Brain microvascular endothelial cell (primary cell): ENCODE measurements at places on chromosomes 4 and X.

GRCh38 chrX:49840679-49841078 lies 11.6 kb downstream of the PAGE4 start:
- DNase-seq = peak; percentile 14

DNA sequence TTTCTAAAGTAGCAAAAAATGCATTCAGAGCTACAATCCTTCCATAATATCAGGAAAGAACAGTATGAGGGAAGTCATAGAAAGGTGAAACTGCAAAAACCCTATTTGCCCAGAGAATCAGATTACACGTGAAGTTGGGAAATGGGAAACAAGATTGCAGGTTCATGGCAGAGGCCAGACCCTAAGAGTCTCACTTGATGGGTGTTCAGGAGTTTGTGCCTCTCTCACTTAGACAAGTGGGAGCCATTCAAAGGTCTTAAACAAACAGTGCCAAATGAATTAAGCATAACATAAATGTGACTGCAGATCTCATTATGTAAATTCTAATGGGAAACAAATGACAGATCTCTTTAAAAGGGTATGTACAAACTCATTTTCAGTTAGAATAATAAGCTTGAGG lies 91.6 kb downstream of the ARAP2 start:
- DNase-seq = no peak

GRCh38 chrX:119407681-119408080 lies 8.5 kb downstream of the SLC25A43 start:
- peak; percentile 2 for DNase-seq

GRCh38 chr4:64407000-64407399 lies 2.2 kb downstream of the TECRL start:
- DNase-seq = no peak

- peak; percentile 3 for DNase-seq
These were observed 167.7 kb downstream of the DCAF12L2 start for GRCh38 chrX:125998432-125998831.

DNA sequence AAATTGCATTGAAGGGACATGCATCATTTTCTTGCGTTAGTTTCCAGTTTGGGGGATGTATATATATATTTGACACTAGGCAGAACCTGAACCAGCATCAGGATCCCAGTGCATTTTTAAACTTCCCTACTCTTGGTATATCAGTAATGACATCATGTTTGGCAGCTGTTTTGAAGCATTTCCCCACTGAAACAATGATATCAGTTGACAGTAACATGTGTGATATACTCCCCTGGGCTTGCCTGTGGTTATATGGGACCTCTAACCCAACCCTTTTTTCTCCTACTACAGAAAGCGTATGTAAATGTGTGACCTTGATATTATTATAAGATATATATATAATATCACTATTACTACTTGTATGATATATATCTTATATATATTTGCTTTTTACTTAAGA lies 225.9 kb upstream of the CASK start:
- no peak for DNase-seq

DNA sequence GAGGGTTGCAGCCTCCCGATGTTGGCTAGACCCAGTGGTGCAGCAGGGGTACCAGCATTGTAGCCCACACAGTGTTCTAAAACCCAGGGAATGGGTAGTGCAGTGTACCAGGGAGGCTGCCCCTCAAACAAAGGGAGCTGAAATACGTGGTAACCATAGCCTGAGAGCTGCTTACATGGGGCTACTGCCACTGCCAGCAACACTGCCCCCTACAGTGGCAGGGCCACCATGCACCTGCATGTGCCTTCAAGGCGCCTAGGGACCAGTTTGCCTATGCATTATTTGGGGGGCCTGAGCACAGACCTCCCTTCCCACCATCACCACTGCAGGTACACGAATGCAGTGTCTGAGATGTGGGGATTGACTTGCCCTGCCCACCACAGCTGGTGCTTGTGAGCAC lies 21.0 kb upstream of the BMP15 start:
- no peak for DNase-seq

DNA sequence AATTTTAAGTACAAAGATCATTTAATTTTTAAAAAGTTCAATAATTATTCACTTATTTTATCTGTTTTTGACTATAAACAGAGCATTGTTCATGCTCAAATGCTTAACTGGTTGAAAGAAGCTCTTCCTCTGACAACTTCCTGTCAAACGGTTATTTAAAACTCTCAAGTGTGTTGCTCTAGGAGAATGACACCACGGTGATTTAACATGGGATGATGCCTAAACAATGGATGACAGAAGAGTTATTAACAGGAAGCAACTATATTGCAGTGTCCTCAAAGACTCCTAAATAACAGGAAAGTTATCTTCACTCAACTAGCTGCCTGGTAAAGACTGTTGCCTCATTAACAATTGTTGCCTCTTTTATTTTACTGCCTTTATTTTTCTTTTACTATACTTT lies 509.6 kb downstream of the PACRGL start:
- no peak for DNase-seq

DNA sequence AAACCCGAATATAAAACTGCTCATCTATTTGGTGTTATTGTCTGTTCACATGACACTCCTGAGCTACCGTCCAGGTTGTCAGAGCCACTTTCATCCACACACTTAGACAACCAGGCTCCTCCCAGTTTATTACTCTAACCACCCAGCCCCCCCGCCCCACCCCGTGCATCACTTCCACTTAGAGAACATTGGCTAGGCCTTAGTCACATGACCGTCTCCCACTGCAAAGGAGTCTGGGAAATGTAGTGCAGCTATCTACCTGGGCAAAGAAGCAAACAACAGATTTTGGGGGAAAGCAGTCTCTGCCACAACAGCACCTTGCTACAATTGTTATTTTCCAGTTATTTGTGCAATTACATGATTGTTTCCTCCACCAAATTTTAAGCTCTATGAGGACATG lies 57.6 kb upstream of the RBPJ start:
- no peak for DNase-seq

DNA sequence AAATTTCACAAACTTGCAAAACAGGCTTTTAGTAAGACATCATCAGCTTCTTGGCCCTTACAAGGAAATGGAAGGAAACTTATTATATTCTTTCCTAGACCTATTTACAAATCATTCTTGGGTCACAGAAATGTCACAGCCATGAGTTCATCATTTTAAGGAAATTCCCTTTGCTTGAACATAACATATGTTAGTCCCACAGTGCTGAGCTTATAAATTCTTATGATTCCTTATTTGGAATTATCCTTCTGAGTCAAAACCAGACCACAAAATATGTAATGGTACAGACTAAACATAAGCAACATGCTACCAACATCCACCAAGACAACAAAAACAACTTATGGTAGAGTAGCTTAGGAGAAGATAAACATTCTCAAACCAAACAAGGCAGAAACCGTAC lies 236.9 kb upstream of the CTSO start:
- DNase-seq = peak; percentile 73

DNA sequence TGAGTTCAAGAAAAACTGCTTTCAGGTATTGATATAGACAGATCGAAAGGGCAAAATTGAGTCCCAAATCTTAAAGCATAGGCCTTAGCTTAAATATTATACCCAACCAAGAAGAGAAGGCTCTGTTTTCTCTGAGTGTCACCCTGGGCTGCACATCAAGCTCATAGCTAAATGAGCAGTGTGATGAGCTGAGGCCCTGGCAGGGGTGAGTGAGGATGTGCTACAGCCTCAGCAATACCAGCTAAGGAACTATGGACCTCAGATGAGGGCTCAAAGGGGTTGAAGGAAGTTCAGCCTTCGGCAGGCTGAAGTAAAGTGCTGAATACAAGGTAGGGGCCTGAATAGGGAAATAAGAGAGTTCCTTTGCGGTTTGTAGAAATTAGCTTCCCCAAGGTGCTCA lies 79.3 kb downstream of the FAM114A1 start:
- DNase-seq = no peak

DNA sequence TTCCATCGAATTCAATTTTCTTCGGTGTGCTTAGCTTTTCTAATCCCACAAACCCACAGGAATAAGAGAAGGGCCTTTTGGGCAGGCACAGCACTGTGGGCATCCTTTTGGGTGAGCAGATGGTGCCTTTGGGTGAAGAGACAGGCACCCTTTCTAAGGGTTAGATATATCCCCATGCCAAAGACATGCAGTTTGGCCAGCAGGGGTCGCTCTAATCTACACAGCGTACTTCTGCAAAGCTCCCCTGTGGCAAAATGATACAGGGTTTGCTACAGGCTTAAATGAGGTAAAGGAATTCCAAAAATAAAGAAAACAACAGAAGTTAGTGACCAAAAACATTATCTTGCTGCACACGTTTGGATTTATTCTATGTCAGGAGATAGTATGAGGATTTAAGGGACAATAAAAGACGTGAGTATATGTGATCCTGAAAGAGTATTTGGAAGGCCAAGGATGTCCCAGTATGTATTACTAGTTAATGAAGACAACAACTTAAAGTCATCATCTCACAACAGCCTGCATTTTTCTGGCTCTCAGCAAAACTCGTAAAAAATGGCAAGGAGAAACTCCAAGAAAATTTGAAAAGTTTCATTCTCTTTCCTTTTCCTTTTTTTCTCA lies 49.5 kb downstream of the PHEX start:
- DNase-seq = peak; percentile 40

DNA sequence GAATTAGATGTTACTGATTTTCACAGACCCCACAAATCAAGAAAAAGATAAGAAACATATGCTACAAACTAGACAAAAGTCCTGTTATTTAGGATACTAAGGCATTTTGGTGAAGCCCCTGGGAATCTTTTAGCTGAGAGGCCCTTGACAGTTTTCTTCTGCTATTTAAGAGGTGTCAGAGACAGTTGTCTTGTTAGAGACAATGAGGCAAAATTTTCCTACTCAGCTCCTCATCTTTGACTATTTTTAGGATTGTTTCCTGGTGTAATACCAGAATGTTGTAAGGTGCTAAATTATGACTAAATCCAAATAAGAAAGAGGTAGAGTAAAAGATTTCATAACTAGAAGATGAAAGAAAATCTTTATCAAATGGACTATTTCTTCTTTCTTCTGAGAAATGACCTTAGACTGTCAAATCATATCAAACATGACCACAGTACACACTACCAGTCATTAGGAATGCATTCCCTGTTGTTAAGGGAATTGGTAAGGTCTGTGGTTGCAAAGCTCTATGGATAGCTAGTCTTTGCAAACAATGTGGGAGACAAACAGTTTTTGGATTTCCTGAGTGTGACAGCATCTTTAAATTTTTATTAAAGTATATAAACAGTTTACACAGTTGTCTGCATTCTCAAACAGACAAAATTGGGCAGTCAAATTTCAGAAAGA lies 926.1 kb downstream of the ADGRL3 start:
- no peak for DNase-seq

- DNase-seq = no peak
These were observed 462.4 kb downstream of the IQCM start for GRCh38 chr4:149353241-149353640.

DNA sequence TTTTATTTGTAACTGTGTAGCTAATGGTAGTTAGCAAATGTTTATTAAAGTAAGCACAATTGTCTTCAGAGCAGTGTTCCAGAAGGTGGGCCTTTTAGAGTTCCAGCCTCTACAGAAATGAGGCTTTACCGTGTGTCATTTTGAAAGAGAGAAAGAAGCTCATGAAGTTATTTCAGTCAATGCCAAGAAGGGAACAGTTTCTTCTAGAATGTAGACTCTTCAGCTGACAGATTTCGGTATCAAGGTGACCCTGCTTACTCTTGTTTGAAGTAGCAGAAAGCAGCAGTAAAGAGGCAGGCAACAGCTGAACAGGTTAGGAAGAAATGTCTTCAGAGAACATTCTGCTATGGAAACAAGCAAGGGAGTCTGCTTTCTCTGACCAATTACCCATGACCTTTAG lies 93.6 kb downstream of the TASL start:
- no peak for DNase-seq

- DNase-seq = no peak
These were observed 94.7 kb downstream of the TMEM131L start for GRCh38 chr4:153560908-153561307.

- DNase-seq = no peak
These were observed 96.0 kb downstream of the TENM3 start for GRCh38 chr4:182339221-182339641.

- no peak for DNase-seq
These were observed 384.0 kb downstream of the TMA16 start for GRCh38 chr4:163878336-163879121.

DNA sequence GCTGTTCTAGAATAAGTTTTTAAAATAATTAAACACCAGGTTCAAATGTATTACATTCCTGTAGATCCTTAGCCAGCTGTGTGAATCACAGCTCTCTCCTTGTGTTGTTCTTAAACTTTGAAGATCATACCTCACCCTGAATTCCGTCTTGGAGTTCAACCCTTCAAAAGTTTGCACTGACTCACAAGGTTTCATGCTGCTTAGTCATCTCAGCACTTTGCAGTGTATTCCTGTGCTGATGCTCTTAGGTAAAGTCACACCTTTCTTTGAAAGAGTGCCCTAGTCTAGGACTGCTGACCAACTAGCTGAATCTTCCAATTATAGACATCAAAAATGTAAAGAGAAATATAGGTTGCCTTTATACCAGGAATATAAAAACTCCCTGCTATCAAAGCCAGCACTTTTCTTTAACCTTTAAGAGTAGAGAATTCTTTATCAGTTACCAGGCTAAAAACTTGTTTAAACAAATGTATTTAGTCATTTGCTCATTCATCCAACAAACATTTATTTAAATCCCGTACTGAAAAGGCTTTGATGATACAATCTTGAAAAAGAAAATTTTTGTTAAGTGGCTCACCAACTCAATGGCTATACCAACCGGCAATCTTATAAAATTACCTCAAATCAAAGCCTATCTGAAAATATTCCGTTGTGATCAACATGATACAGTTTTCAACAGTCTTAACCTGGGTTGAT lies 169.7 kb downstream of the RAP1GDS1 start:
- peak; percentile 88 for DNase-seq

DNA sequence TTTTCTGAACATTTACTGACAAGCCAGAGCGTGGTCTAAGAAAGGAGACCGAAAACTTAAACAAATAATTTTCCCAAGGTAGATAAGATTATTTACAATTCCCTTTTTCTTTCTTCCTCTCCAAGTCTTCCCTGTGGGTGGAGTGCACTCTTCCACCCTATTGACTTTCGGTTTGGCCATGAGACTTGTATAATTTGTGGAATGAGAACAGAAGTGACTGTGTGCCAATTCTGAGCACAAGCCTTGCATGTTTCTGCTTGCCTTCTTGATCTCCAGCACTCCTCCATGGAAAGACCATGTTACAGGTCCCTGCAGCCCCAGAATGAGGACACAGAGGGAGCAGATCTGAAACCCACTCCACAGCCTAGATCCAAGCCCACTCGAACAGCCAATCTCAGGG lies 150.0 kb upstream of the HPGD start:
- no peak for DNase-seq

GRCh38 chr4:86015412-86016350 lies 344.2 kb downstream of the MAPK10 start:
- no peak for DNase-seq

GRCh38 chr4:100421361-100421978 lies 96.4 kb downstream of the EMCN start:
- DNase-seq = peak; percentile 10

GRCh38 chr4:93960916-93961315 lies 132.4 kb downstream of the ATOH1 start:
- DNase-seq = no peak
